ENCODE measurements at places on chromosomes 1 and 21.

GRCh38 chr1:160206421-160207117, 1.4 kb downstream of the PEA15 start:
- DNase-seq, result no peak

DNA sequence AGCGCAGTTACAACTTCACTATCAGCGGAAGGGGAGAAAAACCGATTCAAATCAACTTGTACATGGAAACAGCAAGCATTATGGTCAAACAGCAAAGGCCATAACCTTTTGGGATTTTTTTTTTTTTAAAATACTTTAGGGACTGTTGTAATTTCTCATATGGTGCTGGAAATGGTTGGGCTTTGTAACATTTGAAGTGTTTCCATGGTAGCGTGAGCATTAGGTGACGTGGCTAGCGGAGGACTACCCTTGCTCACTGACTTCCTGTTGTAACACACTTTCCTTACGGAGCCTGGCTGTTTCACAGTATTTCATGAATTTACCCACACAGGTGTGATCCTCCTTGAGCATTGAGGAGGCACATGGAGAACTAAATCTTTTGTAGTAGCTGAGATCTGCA, 269.5 kb downstream of the TM2D1 start:
- DNase-seq, result no peak

DNA sequence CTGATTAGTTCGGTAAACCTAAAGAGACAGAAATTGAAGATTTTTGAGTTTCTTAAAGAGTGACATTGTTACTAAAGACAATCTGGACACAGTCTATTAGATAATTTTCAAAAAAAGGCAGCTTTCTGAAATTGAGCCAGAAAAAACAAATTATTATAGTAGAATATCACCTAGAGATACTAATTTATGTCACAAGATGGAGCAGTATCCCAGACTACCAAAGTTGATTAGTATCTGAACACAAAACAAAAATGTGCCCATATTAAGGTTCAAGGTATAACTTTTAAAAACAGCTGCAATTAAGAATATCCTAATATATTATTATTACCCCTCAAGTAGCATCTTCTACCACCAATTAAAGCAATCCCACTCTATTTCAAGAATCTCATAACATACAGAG, 40.5 kb upstream of the SYT2 start:
- no peak for DNase-seq

DNA sequence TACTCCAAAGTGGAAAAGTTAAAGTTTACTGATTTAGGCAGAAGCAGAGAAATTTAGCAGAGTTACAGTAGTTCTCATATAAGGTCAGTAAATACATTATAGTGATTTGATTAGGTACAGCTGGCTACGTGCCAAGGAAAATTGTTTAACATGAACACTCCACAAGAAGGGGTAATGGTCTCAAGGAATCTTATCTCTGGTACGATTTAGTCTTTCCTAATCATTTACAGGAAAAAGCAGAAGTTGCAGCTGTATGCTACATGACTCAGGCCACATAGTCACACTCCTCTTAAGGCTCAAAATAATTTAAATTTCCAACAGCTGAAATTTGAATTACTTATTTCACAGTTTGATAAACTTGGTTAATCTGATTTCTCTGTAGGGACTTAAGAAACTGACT, 36.9 kb upstream of the OR2B11 start:
- no peak for DNase-seq

DNA sequence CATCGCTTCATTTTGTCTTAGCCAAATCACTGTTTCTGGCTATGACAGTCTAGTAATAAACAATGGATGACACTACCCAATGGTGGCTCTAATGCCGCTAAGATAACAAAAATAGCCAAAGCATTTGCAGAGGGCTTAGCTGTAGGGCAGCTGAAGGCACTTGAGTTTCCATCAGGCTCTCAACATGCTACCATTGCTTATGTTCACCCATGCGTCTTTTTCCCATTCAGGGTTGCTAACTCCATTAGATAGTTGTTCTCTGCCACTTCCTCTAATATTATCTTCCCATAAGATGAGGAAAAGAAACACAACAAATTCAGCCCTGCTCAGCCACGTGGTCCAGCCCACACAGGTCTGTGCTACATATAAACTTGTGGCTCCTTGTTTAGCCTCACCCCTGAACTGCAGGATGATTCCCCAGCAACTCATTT, 159.6 kb downstream of the TOMM20 start:
- no peak for DNase-seq

All from activated CD8-positive, alpha-beta memory T cell treated with anti-CD3 and anti-CD28 coated beads, Interleukin-2, amount 50 U/mL, for 4 hours (primary cell).